ENCODE measurements at places on chromosomes 2 and 18.
A peak's percentile ranks its signal among the peaks of the same experiment; 100 is the strongest.

DNA sequence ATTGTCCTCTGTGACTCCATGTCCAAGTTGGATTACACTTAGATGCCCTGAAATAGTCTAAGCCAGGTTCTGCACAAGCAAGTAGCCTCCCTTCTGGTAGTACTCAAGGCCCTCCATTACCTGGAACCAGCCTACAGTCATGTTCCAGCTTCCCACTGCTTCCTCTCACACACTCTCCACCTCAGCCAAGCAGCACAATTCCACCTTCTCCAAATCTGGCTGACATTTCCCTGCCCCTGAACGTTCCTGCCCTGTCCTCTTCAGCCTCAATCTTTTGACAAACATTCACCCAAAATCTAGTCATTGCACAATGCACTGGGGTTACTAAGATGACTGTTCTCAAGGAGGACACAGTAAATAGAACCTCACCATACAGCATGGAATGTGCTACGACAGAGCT is 95.3 kb upstream of the KLHL29 start:
- no peak for DNase-seq

DNA sequence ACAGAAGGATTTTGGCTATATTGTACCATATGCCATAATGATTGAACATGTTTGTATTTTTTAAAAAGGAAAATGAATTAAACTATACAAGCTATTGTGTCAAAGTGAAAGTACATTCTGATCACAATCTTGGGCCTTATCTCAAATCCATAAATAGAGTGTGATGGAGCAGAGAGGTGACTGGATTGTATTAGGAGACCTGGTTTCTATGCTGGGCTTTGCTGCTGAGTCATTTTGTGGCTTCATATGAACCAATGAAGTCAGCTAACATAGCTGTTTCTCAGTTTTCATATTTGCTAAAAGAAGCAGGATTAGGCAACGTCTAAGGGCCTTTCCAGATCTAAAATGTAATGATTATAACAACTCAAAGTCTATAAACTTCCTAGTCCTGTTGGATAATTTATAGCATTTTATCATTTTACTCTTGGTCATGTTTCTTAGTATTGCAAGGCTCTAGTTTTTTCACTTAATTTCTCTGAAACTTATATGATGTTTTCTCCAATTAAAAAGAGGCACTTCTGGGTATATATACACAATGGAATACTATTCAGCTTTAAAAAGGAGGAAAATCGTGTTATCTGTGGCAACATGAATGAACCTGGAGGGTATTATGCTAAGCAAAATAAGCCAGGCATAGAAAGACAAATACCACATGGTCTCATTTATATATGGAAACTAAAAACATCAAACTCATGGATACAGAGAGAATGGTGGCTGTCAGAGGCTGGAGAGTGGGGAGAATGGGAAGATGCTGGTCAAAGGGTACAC is 112.3 kb downstream of the MEP1B start:
- DNase-seq, result peak; percentile 51

GRCh38 chr18:49841236-49842217 is 28.2 kb upstream of the ACAA2 start:
- DNase-seq, result no peak

DNA sequence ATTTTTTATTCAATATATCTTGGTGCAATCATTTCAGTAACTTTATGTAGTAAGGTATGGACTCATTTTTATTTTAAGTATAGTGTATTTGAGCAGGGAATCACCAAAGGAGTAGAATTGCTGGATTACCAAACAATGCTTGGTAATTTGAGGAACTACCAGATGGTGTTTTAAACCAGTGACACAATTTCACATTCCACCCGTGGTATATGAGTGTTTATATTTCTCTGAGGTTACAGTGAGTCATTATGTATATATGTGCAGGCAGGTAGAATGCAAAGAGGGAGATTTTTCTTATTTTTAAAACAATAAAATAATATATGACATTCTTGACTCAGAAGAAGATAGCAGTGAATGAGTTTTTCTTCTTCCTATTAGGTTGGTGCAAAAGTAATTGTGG is 596.9 kb downstream of the DCC start:
- DNase-seq, result no peak

DNA sequence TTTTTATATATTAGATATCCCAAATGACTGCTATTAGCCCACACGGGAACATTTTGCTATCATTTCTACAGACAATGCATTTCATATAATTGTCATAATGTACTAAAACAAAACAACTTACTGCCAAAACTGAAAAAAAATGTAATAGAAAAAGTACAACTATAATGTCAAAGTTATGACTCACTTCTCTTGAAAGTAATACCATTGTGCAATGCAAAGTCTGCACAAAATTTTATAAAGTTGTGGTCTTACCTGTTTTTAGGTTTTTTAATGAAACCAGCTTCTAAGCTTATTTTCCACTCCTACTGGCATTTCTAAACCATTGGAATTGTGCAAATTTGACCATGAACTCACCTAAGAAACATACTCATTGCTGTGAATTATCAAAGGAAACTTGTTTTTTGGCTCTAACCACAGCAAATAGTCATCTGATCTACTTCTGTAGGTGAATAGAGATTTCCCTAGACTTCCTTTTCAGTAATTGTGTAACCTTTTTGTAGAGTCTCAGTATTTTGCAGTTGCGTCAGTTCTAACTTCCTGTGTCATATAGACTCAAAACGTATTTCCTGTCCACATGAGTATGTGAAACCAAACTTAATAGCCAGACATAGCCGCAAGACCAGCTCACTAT is 31.9 kb upstream of the TFPI start:
- no peak for DNase-seq

DNA sequence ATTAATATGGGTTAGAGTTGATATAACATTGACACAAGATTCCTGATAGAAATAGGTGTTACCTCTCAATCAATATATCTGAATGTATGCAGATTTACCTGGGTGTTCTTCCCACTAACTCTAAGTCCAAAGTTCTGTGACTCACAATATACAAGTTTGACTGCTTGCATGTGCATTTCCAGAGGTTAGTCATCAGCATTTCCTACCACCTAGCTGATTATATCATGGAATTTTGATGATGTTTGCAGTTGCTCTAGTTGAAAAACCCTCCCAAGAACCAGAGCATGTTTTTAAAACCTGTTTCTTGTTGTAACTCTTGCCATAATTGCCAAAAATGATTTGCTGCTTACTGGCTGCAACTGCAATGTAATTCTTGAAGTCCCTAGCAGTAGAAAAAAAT is 15.0 kb upstream of the DSG1 start:
- DNase-seq, result no peak

- DNase-seq, result no peak
These were observed 41.6 kb upstream of the ACYP2 start for GRCh38 chr2:54073796-54074195.

- DNase-seq, result no peak
These were observed 102.5 kb downstream of the HNRNPLL start for GRCh38 chr2:38500283-38500634.
